ENCODE measurements at places on chromosomes 5 and 9. TPM values are rescaled to one million over a fixed set of nuclear protein-coding genes. Genes with fewer than 3 reads are reported as not detected.

SH3RF2 gene
- 5.4 TPM for polyA plus RNA-seq

RPL7A gene
- 2,305 TPM for polyA plus RNA-seq

SPEF2 gene
- 80.3 TPM for polyA plus RNA-seq

PDE6A gene
- polyA plus RNA-seq = 0.25 TPM

SHOC1 gene
- polyA plus RNA-seq = 1.5 TPM

CNTFR gene
- polyA plus RNA-seq = 34.6 TPM

CCNO gene
- polyA plus RNA-seq = 6.5 TPM
